Posterior cingulate gyrus (tissue), 11 donors: ENCODE measurements at places on chromosomes 11 and 22.

DNA sequence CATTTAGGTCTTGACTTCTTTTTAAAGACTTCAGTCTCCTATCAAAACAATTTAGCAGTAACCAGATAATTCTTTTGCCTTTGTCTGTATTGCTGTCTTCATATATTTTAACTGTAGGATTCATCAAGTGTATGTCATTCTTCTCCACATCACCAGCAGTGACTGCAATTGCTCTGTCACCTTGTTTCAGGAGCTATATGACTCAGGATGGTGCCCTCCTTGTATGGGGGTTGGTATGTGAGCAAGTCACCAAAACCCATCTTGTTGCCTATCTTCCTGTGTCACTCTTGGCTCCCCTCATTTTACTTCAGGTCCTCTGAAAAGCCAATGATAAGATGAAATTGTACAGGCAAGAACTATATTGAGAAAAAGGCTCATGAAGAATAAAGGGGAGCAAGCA is 256.9 kb upstream of the LUZP2 start:
- DNase-seq = no peak

- DNase-seq = no peak
Observed at GRCh38 chr11:85076535-85077330, 550.4 kb downstream of the DLG2 start.

- DNase-seq = no peak
Observed at GRCh38 chr22:24290459-24290858, 19.8 kb downstream of the SPECC1L start.

DNA sequence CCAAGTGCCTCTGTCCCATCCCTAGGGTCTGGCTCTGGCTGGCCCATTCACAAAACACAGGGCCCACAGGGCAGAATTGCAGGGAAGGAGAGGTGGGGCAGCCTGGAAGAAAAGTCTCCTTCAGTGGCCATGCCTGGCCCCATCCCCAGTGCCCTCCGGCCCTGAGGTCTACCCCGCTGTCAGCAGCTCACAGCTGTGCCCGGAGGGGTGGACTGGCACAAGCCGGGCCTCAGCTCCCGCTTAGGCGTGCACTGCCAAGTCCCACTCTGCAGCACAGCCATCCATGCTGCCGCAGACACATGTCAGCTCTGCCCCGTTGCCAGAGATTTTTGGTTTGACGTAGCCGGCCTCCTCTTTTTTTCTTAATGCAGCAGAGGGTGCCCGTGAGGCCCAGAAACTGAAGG is 3.9 kb upstream of the SCN2B start:
- DNase-seq = peak; percentile 86

DNA sequence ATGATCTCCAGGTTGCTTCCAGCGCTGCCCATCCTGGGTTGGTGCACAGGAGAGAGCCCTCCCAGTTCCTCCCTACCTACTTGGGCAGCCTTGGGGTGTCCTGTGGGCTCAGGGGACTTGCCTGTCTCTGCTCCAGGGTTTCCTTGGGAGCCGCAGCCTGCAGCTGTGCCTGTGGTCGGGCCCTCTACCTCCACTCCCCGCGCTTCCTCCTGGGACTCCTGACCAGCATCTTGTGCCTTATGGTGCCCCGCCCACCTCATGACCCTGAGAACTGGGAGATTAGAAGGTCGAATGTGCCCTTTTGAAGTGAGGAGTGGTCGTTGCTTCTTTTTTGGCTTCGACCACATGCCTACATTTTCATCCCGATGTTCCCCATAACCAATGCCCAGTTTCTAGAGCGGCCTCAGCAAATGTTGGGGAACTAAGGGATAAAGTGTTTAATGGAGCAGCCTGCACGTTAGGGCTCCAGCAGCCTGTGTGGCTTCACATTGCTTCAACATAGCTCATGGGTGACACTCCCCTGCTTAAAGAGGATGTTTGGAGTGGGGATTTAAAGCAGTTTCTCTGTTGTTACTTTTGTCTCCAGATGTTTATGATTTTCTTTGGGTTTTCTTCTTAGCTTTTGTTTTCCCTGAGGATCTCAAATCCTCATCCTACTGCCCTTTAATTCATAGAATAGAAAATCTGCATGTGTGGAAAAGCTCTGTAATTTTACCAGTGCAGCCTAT is 248.8 kb downstream of the TBC1D22A start:
- DNase-seq = no peak

GRCh38 chr11:113896156-113896879 is 8.3 kb upstream of the HTR3B start:
- peak; percentile 25 for DNase-seq

DNA sequence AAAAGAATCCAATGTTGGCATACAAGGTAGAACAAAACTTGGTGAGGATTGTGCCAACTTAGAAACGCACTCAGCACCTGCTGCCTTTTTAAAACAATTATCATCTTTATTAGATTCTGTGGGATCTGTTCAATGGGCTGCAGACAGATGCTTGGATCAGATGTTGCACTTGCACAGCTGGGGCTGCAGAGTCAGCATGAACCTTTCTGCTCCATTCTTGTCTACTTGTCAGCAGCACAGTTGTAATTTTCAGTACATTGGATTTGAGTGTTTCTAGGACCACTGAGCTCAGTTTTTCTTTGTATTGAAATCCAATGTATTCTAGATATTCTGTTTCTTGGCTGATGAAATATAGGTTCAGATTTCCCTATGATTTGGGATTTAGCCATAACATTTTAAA is 164.5 kb downstream of the LUZP2 start:
- no peak for DNase-seq

GRCh38 chr22:27226666-27227065 is 569.3 kb downstream of the MIAT start:
- no peak for DNase-seq

DNA sequence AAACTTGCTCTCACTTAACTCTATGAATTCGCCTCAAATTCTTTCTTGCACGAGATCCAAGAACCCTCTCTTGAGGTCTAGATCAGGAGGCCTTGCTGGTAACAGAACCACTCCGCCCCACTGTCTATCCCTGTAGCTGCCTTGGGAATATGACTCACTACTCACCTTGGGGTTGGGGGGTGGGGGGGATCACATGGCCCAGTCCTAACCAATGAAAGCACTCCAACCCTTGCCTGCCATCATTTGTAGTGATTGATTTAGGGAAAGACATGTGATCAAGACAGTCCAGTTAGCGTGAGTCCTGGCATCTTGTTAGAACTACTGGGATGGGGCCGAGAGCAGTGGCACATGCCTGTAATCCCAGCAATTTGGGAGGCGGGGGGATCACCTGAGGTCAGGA is 4.8 kb upstream of the MRTFA start:
- DNase-seq = no peak

GRCh38 chr11:8016440-8016839 is 29.3 kb downstream of the EIF3F start:
- DNase-seq = no peak

GRCh38 chr22:36641902-36642640 is 61.5 kb downstream of the CACNG2 start:
- no peak for DNase-seq

- DNase-seq = no peak
Observed at GRCh38 chr11:8477151-8477550, 116.9 kb downstream of the STK33 start.

- no peak for DNase-seq
Observed at GRCh38 chr11:134818516-134818915, 406.5 kb upstream of the B3GAT1 start.

DNA sequence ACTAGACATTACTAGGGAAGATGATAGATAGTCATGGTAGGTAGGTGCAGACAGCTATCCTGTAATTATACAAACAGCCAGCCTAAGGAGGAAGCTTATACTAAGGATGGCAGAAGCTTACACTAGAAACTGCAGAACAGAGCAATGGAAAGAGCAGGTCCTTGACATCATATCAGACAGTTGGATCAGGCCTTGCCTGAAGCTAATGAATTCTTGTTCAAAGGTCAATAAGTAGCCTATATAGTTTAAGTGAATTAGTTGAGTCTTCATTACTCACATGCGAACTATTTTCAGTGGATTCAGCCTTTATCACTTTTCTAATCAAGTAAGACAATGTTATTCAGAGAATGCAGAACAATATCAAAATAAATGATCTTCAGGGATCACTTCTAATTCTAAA is 22.3 kb upstream of the GRK3 start:
- DNase-seq = no peak

- DNase-seq = no peak
Observed at GRCh38 chr22:39655831-39656230, 85.3 kb downstream of the CACNA1I start.

GRCh38 chr22:38041760-38042487 is 15.3 kb upstream of the PICK1 start:
- DNase-seq = no peak

GRCh38 chr22:29172216-29172615 is 33.5 kb upstream of the EMID1 start:
- peak; percentile 48 for DNase-seq

GRCh38 chr11:93604008-93604660 is 57.3 kb upstream of the CEP295 start:
- no peak for DNase-seq

GRCh38 chr22:45617948-45618347 is 53.7 kb upstream of the ATXN10 start:
- no peak for DNase-seq

DNA sequence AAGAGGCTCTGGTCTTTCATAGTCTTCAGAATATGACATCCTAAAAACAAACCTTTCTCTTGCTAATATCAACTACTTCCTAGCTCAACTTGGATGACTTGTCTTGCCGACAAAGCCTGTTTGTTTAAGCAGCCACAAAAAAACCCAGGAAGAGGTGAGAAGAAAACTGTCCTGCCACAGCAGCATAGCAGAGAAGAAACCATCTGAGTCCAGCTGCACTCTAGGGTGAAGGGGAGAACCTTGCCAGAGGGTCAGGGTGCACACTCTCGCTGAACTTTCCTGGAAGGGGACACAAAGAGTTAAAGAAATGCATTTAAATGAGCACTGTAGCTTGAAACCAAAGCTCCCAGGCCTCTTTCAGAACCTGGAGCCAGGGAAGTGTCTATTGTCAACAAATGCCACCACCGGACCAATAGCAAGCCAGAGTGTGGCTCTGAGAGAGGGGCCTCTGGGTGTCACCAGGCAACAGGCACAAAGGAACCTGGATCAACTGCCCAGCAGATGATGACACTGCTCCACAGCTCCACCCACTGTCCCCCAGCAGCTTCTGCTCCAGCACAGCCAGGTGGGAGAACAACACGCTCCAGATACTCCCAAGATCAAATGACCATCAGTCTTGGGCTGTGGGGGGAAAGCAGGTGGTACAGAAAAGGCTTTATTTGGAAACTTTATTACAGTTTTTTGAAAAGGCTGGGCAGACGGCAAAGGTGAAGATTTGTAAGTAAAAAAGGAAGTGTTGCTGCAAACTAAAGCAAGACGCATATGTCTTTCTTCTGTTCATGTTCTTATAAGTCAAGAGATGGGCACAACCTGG is 105.7 kb downstream of the RASSF10 start:
- DNase-seq = peak; percentile 27

- peak; percentile 59 for DNase-seq
Observed at GRCh38 chr11:69232821-69233743, 60.9 kb upstream of the MYEOV start.

DNA sequence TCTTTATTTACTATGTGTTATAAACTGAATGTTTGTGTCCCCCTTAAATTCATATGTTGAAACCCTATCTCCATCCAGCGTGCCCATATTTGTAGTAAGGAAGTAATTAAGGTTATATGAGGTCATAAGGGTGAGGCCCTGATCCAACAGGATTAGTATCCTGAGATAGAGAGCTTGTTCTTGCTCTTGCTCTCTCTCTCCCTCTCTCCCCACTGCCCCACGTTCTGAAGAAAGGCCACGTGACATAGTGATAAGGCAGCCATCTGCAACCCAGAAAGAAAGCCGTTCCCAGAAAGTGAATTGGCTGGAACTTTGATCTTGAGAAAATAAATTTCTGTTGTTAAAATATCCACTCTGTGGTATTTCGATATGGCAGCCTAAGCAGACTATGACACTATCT is 212.5 kb downstream of the SWAP70 start:
- no peak for DNase-seq

DNA sequence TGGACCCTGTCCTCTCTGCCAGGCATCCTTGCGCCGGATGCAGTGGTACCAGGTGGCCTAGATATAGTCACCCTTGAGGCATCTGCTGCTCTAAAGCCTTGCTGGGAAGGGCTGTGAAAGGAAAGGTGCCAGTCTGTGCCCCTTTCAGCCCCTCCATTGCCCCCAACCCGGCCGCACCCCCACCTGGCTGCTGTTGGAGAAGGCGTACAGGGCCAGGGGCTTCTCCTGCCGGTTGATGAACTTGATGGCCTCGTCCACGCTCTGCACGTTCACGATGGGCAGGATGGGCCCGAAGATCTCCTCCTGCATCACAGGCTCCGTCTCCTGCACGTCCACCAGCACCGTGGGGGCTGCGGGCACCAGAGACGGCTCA is 10.2 kb downstream of the ALDH3B2 start:
- peak; percentile 79 for DNase-seq

GRCh38 chr11:69154211-69154913 is 1.4 kb upstream of the SMIM38 start:
- no peak for DNase-seq

- no peak for DNase-seq
Observed at GRCh38 chr11:121535129-121535796, 82.5 kb upstream of the SORL1-AS1 start.

DNA sequence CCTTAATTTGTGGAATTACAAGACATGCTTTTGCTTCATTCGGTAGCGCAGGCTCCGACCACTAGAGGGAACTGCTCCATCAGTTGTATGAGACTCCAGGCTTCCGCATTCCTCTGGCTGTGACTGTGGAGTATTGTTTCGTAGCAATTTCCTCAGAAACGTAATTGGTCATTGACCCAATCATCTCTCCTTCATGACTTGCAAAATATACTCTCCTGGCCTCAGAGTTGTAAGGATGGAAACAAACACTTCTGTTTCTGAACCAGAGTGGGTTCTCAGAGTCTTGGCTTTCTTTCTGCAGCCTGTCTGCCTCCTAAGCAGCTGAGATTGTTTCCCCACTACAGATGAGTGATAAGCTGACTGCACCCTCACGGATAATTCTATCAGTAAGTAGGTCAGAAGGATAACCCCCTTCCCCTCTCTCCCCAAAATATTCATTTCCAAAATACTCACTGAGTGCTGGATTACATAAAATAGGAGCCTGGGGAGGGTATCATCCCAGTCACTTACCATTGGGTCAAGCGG is 146.8 kb upstream of the ZC3H12C start:
- DNase-seq = peak; percentile 97

GRCh38 chr22:50672471-50673230 is at the start of gene SHANK3:
SHANK3 (plus strand) TSS chr22:50672823.
- no peak for DNase-seq

DNA sequence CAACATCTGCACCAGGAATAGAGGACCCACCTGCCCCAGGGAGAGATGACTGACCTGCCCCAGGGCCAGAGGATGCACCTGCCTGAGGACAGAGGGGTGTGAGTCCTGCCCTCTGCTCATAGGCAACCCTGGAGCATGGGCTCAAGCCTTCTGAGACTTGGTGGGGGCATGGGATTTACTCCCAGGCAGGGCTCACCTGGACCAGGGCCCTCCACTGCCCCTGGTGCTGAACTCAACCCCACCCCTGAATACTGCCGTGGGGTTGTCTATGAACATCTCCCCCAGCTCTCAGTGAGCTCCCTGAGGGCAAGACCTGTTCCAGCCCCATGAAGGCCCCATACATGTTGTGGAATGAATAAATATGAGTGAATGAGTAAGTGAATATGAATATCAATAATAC is 33.8 kb upstream of the MUC5AC start:
- DNase-seq = no peak

- DNase-seq = no peak
Observed at GRCh38 chr11:116885951-116886655, 48.7 kb upstream of the APOA1 start.

- no peak for DNase-seq
Observed at GRCh38 chr11:5307256-5308019, 5.7 kb upstream of the OR51B4 start.
